ENCODE measurements at places on chromosomes 2 and 18.

- no peak for DNase-seq
These were observed 22.6 kb upstream of the ICOS start for GRCh38 chr2:203913947-203914346.

- DNase-seq = no peak
These were observed 336.8 kb downstream of the RBM43 start for GRCh38 chr2:150924878-150925277.

DNA sequence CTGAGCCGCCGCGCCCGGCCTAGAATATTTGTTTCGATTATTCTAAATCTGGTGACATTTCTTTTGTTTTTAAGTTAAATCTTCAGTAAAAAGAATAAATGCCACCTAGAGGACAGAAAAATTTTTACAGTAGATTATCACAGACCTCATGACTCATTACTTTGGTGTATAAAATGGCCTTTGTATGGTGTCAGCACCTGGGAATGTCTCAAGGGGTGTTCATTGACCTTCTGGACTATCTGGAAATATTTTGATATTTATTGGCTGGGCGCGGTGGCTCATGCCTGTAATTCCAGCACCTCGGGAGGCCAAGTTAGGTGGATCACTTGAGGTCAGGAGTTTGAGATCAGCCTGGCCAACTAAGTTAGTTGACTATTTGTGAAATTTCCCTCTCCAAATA is 30.3 kb upstream of the SLC30A6 start:
- no peak for DNase-seq

DNA sequence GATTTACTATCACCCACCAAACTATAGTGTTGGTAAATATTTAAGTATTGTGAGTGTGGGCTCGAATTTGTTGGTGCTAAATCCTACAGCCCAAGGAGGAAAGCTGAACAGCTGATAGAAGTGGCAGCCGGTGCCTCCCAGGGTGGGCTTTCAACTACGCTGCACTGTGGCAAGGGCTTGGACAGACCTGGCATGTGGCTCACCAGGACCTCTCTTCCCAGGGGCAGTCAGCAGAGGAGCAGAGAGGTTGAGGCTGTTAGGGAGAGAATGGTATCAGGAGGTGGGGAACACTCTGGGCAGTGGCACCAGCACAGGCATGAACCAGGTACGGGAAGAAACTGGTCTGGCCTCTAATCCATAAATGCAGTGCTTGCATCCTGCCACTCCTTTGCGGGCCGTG is 44.6 kb downstream of the TFCP2L1 start:
- DNase-seq = no peak

DNA sequence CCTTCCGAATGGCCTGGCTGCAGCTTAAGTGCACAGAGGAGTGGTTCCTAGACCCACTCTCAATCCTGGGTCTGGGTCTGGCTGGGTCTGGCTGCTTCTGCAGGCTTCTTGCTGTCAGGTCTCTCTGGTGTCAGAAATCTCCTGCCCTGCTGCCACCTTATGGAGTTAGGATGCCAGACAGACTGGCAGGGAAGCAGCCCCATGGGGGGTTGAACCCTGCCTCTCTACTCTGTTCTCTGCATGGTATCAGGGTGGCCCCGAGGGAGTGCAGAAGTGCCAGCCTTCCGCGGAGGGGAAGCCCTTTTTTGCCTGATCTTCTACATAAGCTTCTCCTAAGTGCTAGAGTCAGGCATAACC is 89.4 kb downstream of the ZCCHC2 start:
- DNase-seq = no peak

- no peak for DNase-seq
These were observed 43.4 kb downstream of the BCL2L11 start for GRCh38 chr2:111164078-111164477.

GRCh38 chr18:46474487-46475389 is 182.3 kb downstream of the LOXHD1 start:
- DNase-seq = no peak

DNA sequence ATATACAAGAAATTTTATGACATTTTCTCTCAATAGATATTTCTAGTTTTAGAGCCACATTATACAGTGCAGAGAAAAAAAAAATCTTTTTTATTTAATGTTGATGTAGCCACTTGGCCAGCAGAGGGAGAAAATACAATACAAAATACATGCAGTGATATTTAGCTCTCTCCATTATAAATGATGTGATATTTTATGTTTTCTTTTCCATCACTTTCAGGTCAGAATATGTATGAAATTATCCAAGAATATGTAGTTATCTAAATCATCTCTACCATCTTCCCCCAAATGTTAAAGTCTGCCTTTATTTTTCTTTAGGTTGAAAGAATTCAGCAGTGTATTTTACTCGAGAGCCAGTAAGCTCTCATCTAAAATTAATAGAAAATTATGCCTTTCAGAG is 533.6 kb upstream of the FSHR start:
- no peak for DNase-seq
